Activated CD4-positive, alpha-beta T cell treated with anti-CD3 and anti-CD28 coated beads for 1 hour (primary cell): ENCODE measurements at places on chromosomes 2 and 18.

- DNase-seq: peak; percentile 24
Observed at GRCh38 chr2:231611273-231612108, 18.8 kb downstream of the TEX44 start.

GRCh38 chr2:59969161-59969560 lies 584.3 kb downstream of the BCL11A start:
- no peak for DNase-seq

GRCh38 chr2:146415291-146415690 lies 1429.5 kb upstream of the ACVR2A start:
- no peak for DNase-seq

DNA sequence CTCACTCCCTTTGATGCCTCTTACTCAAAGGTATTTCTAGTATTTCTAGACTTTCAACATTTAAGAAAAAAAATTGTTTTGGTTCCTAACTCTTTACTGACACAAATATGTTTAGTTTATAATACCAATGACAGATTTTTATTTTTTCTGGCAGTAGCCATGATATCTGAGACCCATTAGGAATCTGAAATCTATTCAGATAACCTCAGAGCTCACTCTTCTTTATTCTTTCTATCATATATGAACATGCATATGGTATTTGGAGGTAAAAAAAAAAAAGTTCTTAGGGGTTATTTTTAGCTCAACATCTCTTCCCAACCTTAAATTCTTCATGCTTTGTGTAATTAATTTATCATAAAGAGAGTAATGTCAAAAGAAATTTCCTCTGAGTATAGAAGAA lies 465.5 kb downstream of the CDH2 start:
- DNase-seq: no peak

GRCh38 chr2:67186326-67186725 lies 210.8 kb upstream of the ETAA1 start:
- no peak for DNase-seq

- DNase-seq: no peak
Observed at GRCh38 chr2:171702781-171703556, 15.7 kb downstream of the DYNC1I2 start.

DNA sequence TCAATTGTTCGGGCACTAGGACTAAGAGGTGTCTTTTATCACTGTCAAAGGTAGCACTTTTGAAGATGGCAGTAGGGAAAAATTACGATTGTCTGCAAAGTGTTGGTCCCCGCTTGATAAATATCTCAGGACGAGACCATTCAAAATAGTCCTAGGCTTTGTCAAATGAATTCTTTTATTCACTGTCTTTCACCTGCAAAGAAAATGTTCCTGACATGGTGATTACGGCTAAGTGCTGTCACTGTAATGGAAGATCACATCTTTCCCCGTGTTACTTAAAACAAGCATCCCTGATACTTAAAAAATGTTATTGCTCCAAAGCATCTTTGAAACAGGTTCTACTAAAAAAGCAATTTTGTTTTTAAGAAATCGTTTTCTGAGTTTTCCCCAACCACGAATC lies 71.7 kb downstream of the KCTD1 start:
- DNase-seq: no peak

DNA sequence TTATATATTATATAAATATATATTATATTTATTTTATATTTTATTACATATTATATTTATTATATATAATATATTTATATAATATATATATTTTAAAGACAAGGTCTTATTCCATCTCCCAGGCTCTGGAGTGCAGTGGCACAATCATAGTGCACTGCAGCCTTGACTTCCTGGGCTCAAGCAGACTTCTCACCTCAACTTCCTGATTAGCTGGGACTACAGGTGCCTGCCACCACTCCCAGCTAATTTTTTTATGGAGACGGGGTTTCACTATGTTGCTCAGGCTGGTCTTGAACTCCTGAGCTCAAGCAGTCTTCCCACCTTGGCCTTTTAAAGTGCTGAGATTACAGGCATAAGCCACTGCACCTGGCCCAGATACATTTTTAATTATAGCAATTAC lies 110.0 kb downstream of the PHLPP1 start:
- DNase-seq: no peak

DNA sequence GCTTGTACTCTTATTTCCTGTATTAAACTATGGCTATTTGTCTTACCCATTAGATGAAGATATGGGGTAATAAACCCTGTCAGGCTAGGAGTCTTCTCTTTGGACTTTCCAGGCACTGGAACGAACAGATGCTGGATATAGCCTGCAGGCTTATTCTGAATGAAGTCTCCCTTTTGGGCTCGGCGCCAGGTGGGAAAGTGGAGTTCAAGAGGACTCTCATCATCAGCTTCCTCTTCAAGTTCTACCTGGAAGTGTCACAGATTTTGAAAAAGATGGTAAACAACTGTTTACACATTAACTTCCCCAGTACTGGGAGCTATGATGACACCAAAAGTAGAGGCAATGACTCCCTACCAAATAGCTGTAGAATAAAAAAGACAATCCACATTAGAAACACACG lies 27.9 kb downstream of the AOX1 start:
- no peak for DNase-seq

- DNase-seq: no peak
Observed at GRCh38 chr2:147709655-147710054, 135.2 kb upstream of the ACVR2A start.

DNA sequence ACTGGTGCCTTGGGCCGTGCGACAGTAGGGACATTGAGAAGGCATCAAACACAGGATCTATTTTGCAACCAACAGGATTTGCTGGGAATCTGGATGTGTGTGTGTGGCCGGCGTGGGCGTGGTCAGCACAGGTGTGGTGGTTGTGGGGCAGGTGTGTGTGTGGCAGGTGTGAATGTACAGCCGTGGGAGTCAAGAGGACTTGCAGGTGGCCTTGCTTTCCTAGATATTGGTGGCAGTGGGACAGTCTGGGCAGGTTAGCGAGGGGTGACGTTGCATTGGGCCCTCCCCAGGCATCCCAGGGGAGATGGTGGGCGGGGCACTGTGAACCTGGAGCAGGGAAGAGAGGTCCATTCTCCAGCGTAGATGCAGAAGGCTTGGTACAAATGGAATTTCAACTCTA lies 3.2 kb upstream of the LIMS2 start:
- no peak for DNase-seq

DNA sequence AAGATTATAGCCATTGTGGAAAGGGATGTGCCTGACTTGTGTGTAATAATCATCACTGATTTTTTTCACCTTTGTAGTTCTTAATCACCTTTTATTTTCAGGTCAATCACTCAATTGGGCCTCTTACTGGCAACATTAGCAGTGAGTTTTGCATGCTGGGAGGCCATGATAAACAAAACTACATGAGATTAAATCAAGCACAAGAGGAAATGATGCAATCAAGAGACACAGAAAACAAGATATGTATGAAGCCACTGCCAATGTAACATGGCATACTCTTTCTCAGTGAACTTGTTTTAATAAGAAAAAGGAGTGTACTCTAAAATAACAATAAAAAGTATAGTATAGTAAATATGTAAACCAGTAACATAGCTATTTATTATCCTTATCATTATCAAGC lies 69.9 kb upstream of the FSIP2 start:
- DNase-seq: no peak

GRCh38 chr18:35436076-35436649 lies 59.0 kb upstream of the ZNF396 start:
- no peak for DNase-seq

DNA sequence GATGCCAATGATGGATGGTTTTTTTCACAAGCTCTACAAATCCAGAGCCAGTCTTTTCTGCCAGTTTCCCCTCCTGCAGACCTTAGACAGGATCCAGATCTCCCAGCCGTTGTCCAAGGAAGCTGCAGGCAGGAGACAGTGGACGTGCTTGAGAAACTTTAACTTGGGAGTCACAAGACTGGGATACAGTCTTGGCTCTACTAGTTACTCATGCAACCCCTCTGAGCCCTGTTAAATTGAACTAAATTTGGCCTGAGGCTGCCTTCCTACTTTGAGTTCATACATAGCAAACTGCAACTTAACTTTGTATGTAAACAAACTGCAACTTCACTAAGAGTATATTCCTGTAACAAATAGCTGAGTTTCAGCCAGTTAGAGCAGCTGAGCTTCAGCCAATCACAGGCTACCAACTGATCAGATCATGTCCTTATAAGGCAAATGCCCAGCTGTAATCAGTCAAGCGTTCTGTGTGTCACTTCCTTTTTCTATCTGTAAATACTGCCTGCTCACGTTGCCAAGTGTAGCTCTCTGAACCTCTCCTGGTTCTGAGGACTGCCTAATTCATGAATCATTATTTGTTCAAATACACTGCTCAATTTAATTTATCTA lies 140.9 kb downstream of the CAPN13 start:
- no peak for DNase-seq

DNA sequence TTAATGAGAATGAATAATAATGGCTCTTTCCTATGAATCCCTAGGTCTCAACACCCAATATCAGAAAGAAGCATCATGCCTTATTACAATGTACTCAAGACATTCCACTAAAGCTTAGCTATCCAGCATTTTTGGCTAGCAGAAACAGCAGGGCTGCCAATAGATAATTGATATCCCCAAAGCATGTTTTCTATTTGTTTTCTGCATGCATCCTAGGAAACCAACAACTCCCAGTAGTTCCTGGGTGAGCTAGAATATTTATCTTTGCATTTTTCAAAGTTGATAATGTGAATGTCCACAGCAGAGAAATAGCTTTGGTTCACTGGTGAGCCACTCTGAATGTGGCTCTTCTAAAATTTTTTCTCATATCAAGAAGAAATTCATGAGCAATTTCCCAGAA lies 5.8 kb upstream of the ANTXR1 start:
- no peak for DNase-seq

DNA sequence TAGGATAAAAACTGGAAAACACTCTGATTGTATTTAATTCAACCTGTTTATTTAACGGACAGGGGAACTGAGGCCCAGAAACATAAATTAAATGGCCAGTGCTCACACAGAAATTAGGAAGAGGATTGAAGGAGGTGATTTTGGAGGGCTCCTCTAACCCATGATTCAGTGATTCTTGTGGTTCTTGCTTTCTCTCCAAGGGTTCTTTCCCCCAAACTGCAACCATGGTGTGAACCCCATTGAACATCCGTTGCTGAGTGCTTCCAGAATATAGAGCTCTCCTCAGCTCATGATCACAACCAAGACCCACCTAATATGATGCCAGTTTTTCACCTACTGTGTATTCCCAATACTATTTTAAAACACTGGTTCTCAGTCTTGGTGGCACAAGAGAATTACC lies 41.4 kb downstream of the BMP10 start:
- no peak for DNase-seq

DNA sequence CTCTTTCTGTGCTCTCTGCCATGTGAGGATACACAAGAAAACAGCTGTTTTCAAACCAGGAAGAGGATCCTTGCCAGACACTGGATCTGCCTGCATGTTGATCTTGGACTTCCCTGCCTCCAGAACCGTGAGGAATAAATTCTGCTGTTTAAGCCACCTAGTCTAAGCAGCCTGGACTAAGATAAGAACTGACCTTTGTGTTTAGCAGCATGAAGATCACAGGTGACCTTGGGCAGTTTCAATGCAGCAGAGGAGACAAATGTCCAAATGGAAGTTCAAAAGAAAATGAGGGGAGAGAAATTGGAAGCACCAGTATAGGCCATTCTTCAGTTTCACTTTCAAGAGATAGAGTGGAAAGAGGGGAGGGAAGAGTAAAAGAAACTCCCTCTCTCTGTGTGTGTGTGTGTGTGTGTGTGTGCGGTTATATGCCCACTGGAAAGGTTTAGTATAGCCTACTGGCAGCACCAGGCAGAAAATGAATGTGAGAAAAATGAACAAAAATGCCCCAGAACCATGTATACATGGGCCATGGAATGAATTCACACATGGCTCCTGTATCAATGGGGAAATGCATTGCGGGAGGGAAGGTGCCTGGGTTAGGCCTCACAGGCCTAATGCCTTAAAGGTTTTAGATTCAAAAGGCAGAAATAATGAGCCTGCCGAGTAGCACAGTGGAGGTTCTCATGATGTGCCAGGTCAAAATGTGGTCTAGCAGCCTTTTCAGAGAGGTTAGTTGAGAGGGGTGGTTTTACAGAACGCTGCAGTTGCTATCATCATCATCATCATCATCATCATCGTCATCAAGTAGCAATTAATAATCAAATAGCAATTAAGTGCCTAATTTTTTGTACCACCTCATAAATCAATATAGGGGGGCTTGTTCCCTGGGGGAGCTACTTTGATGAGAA lies 1.1 kb upstream of the CERS6 start:
- no peak for DNase-seq

- DNase-seq: no peak
Observed at GRCh38 chr2:100692906-100693305, 127.0 kb upstream of the NPAS2 start.

- no peak for DNase-seq
Observed at GRCh38 chr2:128807317-128807716, 488.6 kb upstream of the HS6ST1 start.

GRCh38 chr2:23617167-23617810 lies 232.3 kb downstream of the KLHL29 start:
- DNase-seq: no peak

GRCh38 chr2:140436936-140437335 lies 1656.7 kb upstream of the NXPH2 start:
- DNase-seq: no peak

GRCh38 chr2:41867553-41867952 lies 180.3 kb upstream of the PKDCC start:
- DNase-seq: no peak

- DNase-seq: no peak
Observed at GRCh38 chr2:123747326-123747725, 277.8 kb upstream of the CNTNAP5 start.

DNA sequence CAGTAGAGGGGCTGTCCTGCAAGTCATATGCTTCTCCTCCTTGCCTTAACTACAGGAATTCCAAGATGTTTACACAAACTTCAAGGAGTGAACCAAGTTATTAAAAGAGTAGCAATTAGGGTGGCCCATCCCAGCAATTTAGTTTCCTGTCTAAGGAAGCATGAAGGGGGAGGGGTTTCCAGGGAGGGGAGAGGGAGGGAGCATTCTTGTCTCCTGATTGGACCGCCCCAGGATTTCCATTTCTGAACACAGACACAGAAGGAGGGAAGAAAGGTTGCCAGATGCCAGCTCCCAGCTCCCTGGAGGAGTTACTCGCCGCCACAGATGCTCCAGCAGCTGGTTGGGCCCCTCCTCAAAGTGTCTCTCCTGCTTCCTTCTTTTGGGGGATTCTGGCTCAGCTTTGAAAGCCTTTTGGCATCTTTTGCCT lies 107.6 kb downstream of the TRIB2 start:
- DNase-seq: no peak

DNA sequence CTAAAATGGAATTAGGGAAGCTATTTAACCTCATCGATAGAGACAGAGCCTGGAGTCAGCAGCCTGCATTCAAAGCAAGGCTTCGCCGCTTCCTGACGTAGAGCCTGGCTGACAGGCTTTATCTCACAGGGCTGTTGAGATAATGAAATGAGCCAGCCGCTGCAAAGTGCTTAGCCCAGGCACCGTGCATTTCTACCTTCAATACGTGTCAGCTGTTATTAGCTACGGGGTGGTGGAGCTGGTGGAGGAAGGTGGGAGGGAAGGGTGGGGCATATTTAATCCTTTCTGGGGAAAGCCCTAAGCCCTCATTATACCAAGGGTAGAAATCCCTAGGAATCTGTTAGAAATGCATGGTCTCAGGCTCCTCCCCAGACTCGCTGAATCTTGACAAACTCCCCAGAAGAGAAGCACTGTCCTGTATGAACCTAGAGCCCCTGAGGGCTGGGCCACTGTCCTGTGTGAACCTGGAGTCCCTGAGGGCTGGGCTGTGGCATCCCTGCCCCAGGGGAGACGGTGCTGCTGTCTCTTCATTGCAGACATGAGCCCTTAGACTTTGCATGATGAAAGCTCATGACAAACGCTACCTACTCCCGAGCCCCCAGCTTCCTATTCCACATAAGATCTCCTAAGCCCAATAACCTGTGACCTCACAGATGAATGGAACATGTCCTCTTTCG lies 72.4 kb downstream of the ALPK2 start:
- no peak for DNase-seq

- no peak for DNase-seq
Observed at GRCh38 chr18:9067823-9068222, 34.7 kb upstream of the NDUFV2 start.
